Cerebellar cortex (tissue), 1 donor: ENCODE measurements at places on chromosomes 11 and 22.

- no peak for DNase-seq
These were observed 126.4 kb downstream of the SEZ6L start for GRCh38 chr22:26295563-26296126.

DNA sequence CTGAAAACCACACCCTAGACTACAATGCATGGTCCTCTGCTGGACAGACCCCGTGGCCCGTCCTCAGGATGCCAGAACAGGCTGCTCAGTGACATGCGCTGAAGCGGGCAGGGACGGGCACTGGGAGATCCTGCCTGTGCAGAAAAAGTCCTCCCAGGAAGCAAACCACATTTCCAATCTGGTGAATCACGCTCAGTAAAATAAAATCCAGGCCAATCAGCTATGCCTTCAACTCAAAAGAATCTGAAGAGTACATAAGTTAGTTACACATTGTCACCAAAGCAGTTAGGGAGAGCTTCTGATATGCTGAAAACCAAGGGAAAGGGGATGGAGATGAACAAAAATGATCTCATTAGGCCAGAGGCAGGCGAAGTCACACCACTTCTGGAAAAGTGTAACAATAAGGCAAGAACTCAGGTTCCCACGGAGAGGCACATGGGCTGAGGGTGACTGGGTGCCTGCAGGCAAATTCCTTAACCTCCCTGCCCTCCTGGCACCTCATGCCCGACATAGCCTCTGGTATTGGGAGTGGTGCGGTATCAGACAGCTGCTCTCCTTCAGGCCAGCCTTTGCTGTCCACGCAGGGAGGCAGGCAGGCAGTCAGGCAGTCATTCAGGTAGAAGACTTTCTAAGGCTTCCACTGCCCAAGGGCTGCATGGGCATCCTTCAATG, 66.4 kb downstream of the APOL5 start:
- no peak for DNase-seq

GRCh38 chr11:96292291-96293010, 50.5 kb downstream of the MAML2 start:
- DNase-seq = no peak

GRCh38 chr11:60530454-60531100, 15.4 kb downstream of the MS4A13 start:
- no peak for DNase-seq

GRCh38 chr11:67022961-67023956, at the start of gene SYT12:
Gene SYT12 (plus strand): TSS chr11:67023134. CDS start chr11:67030145, 7,011 bp downstream.
- DNase-seq = peak; percentile 43

GRCh38 chr22:46764140-46764680, 1.8 kb downstream of the TBC1D22A start:
- no peak for DNase-seq

DNA sequence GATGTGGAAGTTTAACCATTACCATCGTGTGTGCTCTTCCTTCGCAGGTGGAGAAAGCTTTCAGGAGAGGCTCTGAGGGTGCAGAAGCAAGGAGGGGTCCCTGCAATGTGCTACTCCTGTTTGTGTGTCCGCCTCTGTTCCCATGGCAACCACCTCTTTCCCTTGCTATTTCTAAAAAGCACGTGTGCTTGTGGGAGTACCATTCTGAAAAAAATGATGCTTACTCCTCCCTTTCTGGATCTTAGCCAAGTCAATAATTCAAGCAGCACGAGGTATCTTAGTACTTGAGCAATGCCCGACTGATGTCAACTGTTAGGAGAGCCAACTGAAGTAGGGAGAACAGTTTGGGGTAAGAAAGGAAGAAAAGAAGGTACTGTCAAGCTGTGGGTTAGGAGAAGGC, 628.7 kb downstream of the NTM start:
- DNase-seq = peak; percentile 64

DNA sequence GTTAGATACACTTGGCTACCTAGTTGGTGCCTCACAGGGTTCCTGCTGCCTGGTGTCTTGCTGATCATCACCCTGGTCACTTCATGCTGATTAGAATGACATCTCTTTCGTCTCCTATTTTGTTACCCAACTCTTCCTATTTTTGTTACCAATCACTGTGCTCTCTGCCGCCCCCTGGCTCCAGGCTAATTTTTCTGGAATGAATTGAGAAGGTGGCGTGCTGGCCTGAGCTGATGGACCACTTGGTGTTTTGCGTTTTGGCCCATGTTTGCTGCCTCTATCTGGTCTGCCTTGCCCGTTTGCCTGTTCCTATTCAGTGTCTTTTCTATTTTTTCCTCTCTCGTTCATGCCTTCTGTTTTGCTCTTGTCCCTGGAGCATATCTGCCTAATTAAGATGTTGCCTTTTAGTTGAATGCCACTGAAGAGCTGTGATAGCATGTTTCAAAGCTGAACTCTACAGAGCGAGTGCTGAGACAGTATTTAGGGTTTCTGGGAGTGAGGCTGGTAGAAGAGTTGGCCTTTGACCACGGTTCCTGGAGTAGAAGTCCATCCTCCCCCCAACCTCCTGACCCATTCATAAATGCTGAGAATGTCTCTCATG, 5.9 kb upstream of the ATF4 start:
- peak; percentile 74 for DNase-seq

- DNase-seq = no peak
These were observed 4.0 kb downstream of the OOSP4A start for GRCh38 chr11:59967677-59968394.

DNA sequence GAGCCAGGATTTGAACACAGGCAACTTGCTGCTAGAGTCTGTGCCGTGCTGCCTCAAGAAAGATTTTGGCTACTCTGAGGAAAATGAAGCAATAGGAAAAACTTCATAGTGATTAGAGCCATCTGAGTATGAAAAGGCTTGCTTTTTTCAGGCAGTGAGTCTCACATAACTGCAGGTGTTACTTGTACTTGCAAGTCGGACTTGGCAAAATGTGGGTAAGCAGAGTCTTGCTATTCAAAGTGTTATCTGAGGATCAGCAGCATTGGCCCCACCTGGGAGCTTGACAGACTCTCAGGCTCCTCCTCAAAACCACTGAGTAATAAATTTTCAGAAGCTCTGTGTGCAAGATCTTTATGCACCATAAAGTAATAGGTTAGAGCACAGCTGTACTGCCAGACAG, 18.1 kb downstream of the RNF141 start:
- DNase-seq = no peak

- no peak for DNase-seq
These were observed 363.5 kb downstream of the BUD13 start for GRCh38 chr11:116409238-116409637.

DNA sequence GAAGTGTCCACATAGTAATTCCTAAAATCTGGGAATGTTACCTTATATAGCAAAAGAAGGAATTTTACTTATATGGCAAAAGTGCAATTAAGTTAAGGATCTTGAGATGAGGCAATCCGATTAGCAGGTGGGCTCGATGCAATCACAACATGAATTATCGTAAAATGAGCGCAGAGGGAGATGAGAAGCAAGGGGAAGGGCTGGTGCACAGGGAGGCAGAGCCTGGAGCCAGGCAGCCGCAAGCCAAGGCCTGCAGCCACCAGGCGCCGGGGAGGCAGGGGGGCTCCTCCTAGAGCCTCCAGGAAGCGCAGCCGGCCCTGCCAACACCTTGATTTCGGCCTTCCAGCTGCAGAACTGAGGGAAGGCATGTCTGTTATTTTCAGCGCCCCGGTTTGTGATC, 85.7 kb downstream of the CELSR1 start:
- DNase-seq = no peak

DNA sequence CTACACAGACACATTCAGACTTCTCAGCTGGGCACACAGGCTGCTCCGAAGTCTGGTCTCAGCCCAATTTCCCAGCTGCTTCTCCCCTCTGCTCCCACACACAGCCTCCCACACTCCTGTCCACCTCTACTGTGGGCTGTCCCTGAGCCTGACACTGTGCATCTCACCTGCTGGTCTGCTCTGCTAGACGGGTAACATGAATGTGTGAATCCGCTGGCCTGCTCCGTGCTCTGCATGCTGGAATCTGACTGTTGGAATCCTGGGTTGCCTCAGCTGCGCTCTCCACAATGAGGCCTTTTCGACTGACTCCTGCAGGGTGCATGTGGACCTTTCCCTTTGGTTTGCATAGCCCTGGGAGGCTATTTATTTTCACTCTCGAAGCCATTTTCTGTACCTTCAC, 489.5 kb upstream of the B3GAT1 start:
- no peak for DNase-seq

GRCh38 chr22:50308597-50308935, 1.1 kb upstream of the PLXNB2 start:
- peak; percentile 70 for DNase-seq

DNA sequence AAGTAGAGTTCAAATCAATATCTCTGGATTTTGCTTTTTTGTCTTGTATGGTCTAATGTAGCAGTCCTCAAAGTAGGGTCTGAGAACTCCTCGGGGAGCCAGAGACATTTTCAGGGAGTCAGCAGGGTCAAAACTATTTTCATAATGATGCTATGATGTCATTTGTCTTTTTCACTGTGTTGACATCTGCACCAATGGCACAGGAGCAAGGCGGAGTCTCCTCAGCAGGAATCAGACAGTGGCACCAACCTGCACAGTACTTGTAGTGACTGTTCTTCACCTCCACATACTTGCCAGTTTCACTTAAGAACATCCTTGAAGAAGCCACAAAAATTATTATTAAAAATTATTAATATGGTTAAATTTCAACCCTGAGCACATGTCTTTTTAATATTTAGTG, 14.9 kb upstream of the FXYD6 start:
- DNase-seq = no peak

DNA sequence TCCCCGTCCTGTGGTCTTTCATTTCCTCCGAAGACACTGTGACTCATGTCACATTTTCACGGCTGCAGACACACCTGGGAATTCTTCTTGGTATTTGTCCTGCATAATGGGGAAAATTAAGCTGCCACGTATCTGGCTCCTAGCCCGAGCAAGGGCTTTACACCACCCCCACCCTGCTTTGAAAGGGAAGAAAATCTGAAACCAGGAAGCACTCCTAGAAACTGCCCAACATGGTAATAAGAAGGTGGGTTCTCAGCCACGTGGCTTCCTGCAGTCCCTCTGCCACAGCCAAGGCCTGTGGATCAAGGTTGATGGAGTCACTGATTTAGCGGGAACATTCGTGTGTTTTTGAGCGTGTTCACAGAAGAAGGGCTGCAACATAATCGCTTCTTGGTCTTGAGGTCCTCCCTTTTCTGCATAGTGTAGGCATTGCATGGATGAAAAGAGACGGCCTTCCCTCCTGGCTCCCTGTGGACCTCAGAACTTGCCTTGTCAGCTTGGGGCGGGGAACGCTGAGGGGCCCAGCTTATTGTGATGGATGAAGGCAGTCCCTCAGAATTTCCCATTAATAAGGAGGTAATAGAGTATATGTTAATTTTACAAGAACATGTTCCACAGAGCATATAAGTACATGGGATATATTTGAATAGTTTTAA, 292.0 kb downstream of the NTM start:
- DNase-seq = peak; percentile 47

- DNase-seq = no peak
These were observed 728 bp downstream of the TBC1D22A start for GRCh38 chr22:46763051-46763705.

GRCh38 chr11:118900535-118901384, 17.1 kb downstream of the CXCR5 start:
- no peak for DNase-seq

DNA sequence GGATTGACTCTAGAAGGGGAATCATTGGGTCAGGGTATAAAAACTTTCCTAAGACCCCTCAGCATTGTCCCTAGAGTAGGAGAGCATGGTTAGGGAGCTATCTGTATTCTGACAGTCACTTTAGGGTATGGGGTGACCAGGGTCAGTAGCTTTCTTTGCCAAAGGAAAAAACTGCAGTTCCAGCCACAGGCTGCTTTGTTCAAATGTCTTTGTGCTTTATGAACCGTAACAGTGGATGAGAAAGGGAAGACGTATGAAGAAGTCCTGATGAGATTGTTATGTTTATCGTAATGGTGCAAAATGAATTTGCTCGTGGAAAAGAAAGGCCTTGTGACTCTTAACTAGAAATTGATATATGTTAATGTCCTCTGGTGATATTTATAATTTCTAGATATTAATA, 30.0 kb downstream of the CYB5R2 start:
- no peak for DNase-seq

GRCh38 chr22:42910221-42910942, 53.3 kb upstream of the ARFGAP3 start:
- no peak for DNase-seq

DNA sequence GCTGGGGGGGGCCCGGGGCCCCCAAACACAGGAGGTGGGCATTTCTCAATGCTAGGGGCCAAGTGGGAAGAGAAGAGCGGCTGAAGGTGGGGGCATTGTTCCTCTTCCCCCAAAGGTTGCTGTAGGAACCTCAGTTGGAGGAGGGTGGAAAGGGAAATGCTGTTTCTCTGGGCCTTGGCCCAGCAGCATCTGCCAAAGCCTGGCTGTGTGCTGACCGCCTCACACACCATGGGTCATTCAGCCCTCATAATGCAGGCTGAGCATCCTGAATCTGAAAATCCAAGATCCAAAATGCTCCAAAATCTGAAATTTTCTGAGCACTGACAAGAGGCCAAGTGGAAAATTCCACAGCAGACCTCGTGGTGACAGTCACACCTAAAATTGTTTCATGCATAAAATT, 49.0 kb upstream of the BID start:
- DNase-seq = peak; percentile 71

DNA sequence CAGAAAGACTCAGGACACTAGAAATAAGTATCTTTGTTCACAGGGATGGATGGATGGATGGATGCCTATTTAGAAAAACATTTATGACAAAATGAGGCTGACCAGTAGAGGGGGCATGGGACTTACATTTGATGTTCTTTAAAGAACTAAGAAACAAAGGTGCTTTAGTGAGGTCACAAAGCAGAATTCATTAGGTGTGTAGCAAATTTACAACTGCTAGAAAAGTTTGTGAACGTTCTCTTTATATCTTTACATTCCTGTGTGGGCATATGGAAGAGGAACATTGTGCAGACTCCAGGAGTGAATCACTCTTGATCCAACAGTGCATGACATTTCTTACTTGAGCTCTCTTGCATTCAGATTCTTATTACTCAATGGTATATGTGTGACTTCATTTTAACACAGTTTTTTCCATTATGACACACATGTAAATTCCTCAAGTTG, 15.8 kb upstream of the SIK2 start:
- peak; percentile 86 for DNase-seq

DNA sequence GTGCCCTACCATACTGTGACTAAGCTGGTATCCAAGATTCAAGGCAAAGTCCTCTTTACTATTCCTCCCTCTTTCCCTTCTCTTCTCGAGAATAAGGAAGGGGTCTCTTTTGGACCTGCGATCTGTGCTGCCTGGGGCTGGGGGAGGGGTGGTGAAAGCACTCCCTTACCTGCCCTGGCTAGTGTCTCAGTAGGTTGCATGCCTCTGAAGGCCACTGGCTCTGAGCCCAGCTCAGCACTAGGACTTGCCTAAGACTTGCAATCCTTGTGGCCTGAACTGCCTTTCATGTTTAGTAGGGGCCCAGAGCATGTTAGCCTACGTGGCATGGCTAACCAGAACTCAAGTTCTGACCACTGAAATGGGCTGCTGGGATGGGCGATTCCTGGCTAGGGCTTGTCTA, 13.0 kb upstream of the REXO2 start:
- DNase-seq = no peak
